Right atrium auricular region (tissue), 2 donors: ENCODE measurements at places on chromosomes 12 and 14. TPM values are rescaled to one million over a fixed set of nuclear protein-coding genes. Genes with fewer than 3 reads are reported as not detected.

KLRC2 gene
- not detected for total RNA-seq

ETFBKMT gene
- 2.2 TPM for total RNA-seq

RFLNA gene
- total RNA-seq, result 0.41 TPM

C1R gene
- total RNA-seq, result 191 TPM

EIF2S3B gene
- total RNA-seq, result not detected

FBRSL1 gene
- 19.3 TPM for total RNA-seq

CCDC196 gene
- total RNA-seq, result not detected

MLXIP gene
- total RNA-seq, result 14.2 TPM

PRPH gene
- not detected for total RNA-seq

AMDHD1 gene
- 1.3 TPM for total RNA-seq

AMN gene
- total RNA-seq, result not detected

HHIPL1 gene
- total RNA-seq, result 2.4 TPM

RBMS2 gene
- 28.5 TPM for total RNA-seq

KCNK10 gene
- not detected for total RNA-seq

DDIT3 gene
- 25.0 TPM for total RNA-seq

DNA sequence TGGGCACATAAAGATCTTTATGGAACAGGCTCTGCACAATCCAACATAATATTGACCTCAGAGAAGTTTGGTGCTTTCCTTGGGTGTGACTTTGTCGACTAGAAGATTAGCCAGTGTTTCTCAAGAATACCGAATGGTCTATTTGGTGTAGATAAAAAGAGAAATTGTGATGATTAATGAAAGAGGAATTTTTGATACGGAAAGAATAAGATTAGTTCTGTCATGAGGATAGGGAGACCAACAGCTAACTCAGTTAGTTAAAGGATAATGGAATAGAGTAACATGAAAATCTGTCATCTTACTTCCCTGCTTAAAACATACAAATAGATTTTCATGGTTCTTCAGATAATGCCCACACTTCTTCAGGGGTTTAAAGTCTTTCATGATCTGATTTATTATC lies 24.2 kb downstream of the PTPRO start:
- no peak for DNase-seq

GRCh38 chr12:8904665-8905064 lies 9.6 kb upstream of the PHC1 start:
- DNase-seq, result no peak

DNA sequence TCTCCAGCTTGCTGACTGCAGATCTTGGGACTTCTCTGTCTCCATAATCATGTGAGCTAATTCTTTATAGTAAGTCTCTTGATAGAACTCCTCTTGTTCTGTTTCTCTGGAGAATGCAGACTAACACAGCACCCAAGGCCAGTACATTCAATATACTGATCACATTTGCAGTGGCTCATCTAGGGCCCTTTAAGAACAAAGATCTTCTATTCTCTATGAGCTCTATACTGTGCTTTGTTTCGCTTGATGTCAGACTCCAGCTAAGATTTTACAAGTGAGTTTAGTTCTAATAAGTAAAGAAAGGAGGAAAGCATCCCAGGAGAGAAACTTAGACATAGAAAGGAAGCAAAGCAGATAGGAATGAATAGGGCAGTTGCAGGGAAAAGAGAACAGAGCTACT lies 69.3 kb upstream of the TMPO start:
- DNase-seq, result no peak

- DNase-seq, result no peak
These were observed 140.0 kb downstream of the DAD1 start for GRCh38 chr14:22448905-22449599.

- no peak for DNase-seq
These were observed 53.1 kb downstream of the PRIMA1 start for GRCh38 chr14:93735206-93735605.

DNA sequence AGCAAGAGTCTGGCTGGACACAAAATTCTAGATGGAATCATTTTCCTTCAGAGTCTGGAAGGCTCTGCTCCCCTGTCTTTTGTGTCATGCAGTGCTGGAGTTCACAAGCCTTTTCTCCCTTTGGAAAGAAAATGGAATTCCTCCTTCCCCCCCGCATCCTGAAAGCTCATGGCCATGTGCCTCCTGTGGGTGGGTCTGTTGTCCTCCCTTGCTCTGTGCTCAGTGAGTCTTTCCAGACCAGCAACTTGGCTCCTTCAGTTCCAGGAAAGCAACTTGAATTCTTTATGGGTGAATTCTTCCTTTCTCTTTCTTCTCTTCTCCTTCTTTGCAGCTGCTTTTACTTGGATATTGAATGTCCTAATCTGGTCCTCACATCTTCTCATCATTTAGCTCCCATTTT lies 70.2 kb downstream of the TUNAR start:
- DNase-seq, result no peak

DNA sequence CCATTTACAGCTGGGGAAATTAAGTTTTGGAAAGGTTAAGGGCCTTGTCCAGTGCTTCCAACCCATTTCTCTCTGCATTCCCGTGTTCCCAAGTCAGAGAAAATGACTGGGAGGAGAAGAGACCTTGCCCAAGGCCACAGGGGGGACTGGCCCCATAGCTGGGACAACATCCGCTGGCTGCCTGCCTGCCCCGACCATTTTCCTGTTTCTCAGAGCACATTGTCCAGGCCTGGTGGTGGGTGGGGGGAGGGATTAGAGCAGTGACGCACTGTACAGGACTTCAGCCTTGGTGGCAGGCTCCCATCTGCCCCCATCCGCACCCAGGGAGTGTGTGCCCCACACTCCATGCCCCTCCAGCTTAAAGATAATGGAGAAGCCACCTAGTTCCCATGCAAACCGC lies 27.7 kb downstream of the DIO3 start:
- DNase-seq, result no peak

DNA sequence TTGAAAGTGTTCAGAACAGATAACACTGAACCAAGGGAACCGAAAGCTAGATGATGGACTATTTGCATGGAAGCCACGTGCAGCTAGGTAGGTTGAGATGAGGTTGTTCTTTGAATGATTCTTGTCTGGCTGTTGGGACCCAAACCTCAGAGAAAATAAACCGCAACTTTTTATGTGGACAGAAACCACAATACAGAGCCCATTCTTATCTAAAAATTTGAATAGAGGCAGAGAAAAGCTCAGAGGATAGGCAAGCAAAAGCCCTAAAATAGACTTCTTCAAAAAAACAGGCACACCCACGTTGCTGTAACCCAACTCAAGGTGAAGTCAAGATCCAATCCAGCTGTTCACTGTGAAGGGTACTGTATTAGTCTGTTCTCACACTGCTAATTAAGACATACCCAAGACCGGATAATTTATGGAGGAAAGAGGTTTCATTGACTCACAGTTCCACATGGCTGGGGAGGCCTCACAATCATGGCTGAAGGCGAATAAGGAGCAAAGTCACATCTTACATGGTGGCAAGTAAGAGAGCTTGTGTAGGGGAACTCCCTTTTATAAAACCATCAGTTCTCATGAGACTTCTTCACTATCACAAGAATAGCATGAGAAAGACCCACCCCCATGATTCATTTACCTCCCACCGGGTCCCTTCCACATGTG lies 353.8 kb downstream of the AACS start:
- no peak for DNase-seq

- DNase-seq, result no peak
These were observed 20.0 kb downstream of the MAP3K9 start for GRCh38 chr14:70789361-70789760.

DNA sequence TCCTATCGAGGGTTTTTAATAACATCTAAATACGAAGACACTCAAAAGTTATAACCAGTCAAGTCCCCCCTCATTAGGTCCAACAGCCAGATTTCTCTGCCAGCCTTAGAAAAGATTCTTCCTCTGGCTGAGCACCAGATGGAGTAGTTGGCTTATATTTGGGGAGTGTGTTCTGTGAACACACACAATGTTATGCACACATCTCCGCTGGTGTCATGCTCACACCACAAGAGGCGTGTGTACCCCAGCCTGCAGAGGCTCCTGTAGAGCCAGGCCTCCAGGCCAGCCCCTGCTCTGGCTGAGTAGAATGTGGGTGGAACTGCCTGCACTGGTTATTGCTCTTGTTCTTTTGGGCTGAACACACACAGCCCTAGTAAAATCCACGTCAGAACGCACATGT lies 64.0 kb downstream of the PIWIL1 start:
- no peak for DNase-seq

DNA sequence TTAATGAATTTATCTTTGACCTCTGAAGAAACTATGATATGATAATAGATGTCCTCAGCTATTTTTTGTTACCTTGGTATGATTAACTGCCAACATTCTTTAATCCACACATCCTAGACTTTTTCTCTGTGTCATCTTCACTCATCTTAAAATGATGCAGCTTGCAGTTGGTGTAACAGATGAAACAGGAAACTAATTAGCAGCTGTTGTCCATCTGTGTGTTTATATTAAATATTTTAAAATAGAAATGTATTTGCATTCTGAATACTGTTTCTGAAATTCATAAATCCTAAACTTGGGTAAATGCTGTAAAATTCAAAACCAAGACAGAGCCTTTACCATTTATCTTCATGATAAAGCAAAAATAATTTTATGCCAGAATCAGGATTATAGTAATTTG lies 56.1 kb upstream of the GARIN2 start:
- DNase-seq, result no peak

DNA sequence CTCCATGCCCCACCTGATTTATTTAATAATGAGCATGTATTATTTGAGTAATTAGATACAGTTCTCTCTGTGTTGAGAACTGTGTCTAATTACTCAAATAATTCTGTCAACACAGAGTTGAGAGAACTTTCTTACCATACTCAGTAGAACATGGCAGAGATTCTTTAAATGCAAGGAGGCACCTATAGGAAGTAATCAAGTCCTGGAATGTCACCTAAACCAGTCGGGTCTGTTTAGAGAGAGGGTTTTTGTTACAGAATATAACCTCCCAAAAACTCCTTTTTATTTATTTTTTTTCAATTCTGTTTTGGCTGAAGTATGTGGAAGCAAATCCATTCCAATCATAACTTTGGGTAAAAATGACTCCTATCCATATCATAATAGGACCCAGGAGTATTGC lies 37.5 kb upstream of the CIT start:
- DNase-seq, result no peak

GRCh38 chr14:82710267-82710841 lies 1176.7 kb upstream of the SEL1L start:
- DNase-seq, result no peak

- DNase-seq, result no peak
These were observed 95.0 kb downstream of the LMNTD1 start for GRCh38 chr12:25458047-25458552.

- DNase-seq, result no peak
These were observed 87.2 kb downstream of the ESRRB start for GRCh38 chr14:76463105-76463504.

DNA sequence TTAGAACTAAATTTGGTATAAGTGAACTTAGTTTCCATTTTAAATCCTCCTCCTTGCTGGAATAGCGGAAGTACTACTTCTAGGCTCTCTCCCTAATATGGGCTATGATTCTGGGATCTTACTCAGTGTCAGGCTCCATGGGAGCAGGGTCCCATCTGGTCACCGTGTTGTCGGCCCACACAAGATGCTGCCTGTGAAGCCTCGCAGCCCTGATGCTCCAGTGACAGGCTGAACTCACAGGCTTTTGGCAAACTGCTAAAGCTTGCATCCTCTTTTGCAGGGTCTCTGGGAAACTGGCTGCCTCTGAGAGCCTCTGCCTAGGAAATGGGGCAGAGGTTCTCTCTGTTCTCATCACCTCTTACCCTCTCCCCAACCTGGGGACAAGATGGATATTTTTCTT lies 88.4 kb downstream of the RPAP3 start:
- DNase-seq, result no peak

DNA sequence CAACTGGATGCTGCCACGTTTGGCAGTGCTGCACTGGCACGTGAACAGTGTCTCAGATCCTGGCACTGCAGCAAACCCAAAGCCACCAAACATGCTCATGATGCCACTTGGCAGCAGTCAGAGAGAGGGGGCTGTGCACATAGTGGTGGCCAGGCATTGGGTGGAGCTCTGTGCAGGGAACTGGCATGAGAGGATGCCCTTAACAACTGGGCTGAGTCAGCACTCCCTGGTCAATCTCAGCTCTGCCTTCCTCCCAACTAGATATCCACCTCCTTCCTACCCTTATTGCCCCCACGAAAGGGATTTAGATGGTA lies 37.0 kb downstream of the ZFHX2 start:
- DNase-seq, result no peak

GRCh38 chr12:99027461-99027860 lies 382.4 kb downstream of the APAF1 start:
- DNase-seq, result no peak

DNA sequence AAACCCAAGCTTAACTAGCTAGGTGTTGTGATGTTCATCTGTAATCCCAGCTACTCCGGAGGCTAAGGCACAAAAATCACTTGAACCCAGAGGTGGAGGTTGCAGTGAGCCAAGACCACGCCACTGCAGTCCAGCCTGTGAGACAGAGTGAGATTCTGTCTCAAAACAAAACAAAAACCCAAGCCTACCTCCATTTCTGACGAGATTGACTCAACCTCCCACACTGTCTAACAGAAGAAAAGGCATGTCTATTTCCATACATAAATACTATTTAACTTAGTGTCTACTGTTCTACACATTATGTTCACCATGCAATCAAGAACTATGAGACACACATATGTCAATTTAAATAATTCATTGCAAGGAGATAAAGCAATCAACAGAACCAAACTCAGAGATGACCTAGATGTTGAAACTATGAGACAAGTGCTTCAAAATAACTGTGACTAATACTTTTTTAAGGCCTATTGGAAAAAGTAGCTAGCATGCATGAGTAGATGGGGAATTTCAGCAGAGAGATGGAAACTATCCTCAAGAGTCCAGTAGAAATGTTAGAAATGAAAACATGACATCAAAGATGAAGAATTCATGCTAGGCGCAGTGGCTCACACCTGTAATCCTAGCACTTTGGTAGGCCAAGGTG lies 75.9 kb upstream of the DHRS4 start:
- DNase-seq, result no peak

GRCh38 chr12:2198005-2198501 lies 145.3 kb downstream of the CACNA1C start:
- DNase-seq, result no peak

- DNase-seq, result no peak
These were observed 1.8 kb downstream of the TBC1D30 start for GRCh38 chr12:64826234-64826633.

GRCh38 chr12:67649570-67650387 lies 1.2 kb downstream of the DYRK2 start:
- no peak for DNase-seq

GRCh38 chr12:93483151-93483807 lies 16.0 kb downstream of the MRPL42 start:
- DNase-seq, result no peak

DNA sequence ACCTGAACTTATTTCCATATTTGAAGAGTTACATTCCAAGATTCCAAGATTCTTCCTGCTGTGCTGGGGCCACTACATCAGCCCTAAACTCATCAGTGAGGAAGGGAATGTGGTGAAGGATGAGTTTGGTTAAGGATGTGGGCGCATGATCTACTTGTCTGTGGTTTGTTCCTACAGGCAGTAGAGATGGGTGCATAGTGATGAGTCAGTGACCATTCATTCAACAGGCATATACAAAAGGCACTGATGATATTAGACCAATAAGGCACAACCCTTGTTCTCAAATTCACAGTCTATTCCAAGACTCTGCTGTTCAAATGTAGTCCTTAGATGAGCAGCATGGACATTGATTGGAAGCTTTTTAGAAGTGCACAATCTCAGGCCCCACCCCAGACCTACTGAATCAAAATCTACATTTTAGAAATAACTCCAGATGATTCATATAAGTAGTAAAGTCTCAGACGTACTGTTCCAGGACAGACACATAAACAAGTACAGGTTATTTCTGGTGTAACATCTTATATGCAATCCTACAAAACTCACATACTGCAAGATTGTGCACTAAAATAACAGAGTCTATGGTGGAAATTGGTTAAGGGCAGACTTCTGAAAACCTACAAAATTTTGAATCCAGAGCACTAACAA lies 47.7 kb upstream of the MAP3K9 start:
- DNase-seq, result no peak
